NCI-H2227 treated with DMSO at 0.1 percent for 48 hours (cell line): ENCODE measurements at places on chromosomes 6 and 20.

- no peak for DNase-seq
Observed at GRCh38 chr6:96522465-96523009, 931 bp downstream of the UFL1 start.

DNA sequence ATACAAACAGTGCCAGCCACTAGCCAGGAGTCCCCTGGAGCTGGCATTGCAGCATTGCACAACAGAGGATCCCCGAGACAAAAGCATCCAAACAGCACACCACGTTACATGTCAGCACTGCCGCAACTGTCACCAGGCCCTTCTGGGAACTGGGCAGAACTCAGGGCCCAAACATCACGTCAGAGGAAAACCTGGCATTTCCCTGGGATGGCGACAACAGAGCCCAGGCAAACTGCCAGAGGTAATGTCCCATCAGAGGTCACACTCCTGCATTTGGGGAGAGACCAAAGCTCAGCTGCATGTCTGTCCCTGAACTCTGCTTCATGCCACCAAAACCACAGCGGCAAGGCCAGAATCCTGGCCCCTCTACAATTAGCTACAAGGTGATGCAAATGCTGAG is 36.3 kb downstream of the PPP1R3G start:
- no peak for DNase-seq

GRCh38 chr6:151437401-151437800 is 14.5 kb downstream of the RMND1 start:
- no peak for DNase-seq

DNA sequence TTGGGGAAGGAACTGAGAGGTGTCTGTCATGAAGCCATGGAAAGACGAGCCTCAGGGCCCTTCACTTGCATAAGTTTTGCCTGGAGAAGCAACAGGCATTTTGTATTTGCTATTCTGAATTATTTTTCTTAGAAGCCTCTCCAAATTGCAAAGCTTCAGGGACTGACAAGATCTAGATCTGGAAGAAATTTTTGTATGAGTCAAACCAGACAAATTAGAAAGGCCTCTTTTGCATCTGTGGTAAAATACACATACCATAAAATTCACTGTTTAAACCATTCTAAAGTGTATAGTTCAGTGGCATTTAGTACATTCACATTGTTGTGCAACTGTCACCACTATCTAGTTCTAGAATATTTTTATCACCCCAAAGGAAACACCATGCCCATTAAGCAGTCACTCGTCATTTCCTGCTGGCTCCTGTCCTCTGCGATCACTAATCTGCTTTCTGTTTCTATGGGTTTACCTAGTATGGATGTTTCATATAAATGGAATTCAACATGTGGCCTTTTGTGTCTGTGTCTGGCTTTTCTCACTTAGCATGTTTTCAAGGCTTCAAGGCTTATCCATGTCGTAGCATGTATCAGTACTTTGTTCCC is 269.1 kb downstream of the PHF3 start:
- no peak for DNase-seq

GRCh38 chr6:19210849-19211590 is 626.1 kb upstream of the ID4 start:
- DNase-seq, result no peak
